Bronchial epithelial cell (primary cell): ENCODE measurements at places on chromosomes 16 and 17.
A peak's percentile ranks its signal among the peaks of the same experiment; 100 is the strongest.

- DNase-seq = no peak
Observed at GRCh38 chr17:29820425-29820824, 109.6 kb downstream of the SSH2 start.

DNA sequence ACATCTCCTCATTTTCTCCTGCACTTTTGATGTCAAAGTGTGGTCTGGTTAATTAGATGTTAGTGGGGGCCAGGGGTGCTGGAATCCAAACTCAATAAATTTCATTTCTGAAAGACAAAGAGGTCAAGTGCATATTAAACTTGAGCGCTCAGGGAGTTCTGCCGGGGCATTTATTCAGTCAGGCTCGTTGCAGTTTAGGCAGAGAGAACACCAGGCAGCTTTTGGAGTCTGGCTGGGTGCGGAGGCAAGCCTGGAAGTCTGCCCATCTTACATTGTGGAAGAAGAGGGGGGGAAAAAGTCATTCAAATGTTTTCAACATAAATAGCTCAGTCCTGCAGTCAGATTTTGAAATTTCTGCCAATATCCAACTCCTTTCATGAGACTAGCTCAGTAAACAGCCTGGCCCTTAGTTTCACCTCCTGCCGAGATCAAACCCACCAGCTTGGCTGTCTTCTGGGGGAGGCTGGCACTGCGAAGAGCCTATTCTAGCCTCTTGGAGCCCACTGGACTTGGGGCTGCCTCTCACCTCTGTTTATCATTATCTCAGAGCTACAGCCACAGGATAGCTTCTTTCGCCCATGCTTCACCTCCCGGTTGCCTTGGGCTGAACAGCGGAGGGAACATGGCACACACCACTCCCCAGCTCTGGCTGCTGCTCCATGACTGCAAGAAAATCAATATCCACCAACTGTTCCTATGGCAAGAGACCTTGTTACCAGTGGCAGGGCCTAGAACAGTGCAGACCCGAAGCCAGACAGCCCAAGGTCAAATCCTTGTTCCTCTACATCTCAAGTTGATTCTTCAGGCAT, 177.4 kb upstream of the CDH5 start:
- DNase-seq = no peak

DNA sequence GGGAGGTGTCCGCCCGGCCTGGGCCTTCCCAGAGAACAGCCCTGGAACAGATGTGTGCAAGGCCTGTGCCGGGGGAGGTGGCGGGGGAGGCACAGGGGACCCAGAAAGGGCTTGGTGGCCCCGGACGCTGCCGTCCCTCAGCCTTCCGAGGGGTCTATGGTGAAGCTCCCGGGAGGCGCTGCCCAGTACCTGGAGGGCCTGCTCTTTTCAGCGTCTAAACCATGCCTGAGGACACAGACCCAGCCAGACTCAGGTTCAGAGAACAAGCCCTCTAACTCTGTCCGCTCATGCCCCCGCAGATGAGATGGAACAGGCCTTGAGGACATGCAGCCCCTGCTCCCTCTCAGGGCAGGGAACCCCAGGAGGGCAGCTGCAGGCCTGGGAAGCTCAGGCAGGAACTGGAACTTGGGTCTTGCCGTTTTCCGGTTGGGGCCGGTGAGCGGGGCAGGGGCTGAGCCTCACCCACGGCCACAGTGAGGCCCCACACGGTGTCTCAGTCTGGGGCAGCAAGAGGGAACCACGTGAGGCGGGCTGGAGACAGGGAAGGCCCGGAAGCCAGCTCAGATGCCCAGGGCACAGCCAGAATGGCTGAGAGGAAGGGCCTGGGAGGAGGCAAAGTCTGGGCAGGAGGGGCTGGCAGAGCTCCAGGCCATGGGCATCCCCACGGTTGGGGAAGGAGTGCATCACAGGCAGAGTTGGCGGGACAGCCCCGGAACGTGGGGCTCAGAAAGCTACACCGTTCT, 12.5 kb downstream of the SLC16A3 start:
- peak; percentile 75 for DNase-seq

DNA sequence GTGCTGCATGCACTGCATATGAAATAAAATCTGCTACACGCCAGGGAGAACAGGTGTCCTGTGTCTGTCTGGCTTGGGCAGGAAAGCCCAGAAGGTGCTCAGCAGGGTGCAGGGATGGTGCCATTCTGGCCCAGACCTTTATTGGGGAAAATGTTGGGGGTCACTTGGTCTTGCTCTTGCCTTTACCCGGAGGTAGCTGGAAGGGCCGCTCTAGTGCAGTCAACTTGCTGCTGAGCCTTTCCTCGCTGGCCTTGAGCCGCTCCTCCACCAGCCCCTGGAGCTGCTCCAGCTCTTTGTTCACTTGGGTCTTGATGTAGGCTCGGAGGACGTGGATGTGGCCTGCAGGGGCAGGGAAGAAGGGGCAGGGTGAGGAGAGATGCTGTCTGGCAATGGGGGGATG, 4.5 kb downstream of the CFAP119 start:
- no peak for DNase-seq

DNA sequence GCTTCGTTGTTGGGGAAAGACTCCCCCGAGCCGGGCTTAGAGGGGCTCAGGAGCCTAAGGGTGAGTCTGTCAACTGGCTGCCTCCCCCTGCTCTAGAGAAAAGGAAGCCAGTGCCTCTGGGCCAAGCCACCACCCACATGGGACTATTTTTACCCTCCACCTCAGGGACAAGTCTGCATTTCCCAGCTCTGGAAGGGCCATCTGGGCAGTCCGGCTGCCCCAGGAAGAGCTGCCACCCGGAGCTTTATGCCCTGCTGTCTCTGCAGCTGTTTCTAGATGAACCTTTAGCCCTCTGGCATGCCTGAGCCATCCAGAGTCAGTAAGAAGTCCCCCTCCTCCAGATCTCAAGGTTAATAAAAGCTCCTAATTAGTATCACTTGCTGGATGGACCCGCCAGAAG, 5.3 kb upstream of the RPRML start:
- no peak for DNase-seq

DNA sequence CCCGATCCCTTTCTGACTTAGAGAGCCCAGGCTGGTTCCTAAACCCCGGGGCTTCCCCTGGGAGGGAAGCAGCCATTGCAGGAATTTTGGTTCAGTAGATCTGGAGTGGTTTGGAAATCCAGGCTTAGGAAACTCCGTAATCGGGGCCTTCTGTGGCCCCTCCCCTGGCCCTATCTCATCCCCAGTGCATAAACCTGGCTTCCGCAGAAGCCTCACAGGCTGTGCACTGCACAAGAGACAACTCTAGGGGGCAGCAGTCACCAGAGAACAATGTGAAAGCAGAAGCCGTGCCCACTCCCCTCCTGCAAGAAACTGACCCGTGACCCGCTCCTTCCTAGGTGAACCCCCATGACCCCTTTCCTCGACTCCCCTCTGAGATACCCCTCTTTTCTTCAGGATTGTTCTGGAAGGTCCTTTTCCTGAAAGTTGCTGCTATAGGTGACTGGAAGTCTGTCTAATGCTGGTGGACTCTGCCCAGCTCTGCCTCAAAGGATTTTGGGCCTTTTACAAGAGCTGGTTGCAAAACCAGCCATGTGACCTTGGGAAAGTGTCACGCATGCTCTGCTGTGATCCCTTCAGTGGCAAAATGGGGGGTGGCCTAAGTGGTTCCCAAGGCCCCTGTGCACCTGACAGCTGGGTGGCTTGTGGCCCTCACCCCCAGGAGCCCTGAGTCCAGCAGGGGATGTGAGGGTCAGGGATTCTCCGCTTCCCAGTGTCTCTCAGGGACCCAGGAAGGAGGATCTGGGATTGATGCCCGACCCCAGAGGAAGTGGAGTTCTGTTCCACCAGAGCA, 14.4 kb downstream of the GUCY2D start:
- DNase-seq = peak; percentile 60

GRCh38 chr17:38702166-38702915, 2.7 kb upstream of the MLLT6 start:
- DNase-seq = peak; percentile 54

DNA sequence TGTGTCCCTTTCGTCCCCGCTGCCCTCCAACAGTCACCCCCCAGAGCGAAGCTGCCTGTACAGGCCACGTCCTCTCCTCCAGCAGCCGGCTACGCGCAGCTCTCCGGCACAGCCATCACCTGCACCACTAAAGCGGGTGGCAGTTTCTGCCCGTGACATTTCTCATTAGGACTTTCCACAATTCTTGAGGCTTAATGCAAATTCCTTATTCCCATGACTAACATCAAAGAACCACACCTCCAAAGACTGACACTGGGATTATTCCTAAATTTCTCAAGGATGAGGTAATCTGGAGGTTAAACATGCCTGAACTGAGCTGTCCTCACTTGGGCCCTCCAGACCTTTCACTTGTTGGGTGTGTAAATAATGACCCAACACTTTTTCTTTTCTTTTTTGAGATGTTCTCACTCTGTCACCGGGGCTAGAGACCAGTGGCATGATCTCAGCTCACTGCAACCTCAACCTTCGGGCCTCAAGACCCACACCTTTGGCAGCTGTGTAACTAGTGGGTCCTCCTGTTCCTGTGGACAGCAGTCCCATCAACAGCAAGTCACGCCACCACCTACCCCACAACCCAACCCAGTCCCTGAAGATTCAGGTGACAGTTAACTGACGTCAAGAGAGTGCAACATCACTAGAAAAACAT, 11.7 kb downstream of the ANKRD11 start:
- peak; percentile 96 for DNase-seq

GRCh38 chr17:38456031-38456815, 28.0 kb downstream of the ARHGAP23 start:
- no peak for DNase-seq

GRCh38 chr16:88480829-88481228, 27.7 kb downstream of the ZFPM1 start:
- DNase-seq = no peak

DNA sequence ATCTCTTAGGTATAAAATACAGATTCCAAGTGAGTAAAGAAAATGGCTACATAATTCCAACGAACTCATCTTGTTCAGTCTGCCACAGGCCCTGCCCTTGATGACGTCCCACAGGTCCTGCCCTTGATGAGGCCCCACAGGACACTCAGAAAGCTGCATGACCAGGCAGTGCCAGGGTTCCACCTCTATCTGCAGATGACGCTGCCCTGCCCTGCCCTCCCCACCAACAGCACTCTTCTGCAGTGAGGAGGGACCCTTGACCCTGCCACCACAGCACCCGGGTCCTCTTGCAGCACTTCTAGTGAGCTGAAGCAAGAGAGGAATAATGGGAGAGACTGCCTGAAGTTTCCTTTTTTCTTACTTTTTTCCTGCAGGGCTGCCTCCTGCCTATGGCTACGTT, 118.4 kb downstream of the VPS53 start:
- DNase-seq = peak; percentile 31

DNA sequence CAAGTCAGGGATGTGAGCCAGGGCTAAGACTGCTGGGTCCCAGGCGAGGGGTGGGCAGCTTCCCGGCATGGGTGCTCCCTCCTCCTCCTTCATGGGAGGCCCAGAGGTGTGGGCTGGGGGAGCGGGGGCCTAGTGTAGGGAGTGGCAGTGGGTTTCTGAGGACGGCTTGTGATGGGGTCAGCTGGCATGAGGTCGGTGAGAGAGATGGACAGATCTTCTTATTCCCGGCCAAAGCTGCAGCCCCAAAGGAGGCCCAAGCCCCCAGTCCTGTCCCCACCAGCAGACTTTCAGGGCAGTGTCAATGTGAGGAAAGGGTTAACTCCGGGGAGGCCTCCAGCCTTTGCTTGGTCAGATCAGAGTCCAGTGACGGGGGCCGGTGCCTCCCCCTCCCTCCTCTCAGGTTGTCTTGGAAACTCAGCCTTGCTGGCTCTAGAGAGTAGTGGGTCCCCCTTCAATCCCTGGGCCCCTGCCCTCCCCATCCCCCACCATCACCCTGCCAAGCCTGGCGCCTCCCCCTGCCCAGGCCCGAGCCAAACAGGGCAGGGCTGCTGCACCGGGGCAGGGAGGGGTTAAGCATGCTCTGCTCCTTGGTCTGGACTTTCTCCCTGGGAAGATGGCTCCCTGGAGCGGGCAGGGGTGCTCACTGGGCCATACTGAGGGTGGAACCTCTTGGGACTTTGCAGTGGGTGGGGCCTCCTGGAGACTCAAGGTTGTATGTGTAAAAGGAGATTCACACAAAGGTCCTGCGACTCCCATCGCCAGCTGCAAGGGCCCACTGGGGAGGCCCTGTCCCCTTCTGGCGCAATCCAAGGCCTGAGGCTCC, 12.4 kb downstream of the NAT9 start:
- DNase-seq = no peak

DNA sequence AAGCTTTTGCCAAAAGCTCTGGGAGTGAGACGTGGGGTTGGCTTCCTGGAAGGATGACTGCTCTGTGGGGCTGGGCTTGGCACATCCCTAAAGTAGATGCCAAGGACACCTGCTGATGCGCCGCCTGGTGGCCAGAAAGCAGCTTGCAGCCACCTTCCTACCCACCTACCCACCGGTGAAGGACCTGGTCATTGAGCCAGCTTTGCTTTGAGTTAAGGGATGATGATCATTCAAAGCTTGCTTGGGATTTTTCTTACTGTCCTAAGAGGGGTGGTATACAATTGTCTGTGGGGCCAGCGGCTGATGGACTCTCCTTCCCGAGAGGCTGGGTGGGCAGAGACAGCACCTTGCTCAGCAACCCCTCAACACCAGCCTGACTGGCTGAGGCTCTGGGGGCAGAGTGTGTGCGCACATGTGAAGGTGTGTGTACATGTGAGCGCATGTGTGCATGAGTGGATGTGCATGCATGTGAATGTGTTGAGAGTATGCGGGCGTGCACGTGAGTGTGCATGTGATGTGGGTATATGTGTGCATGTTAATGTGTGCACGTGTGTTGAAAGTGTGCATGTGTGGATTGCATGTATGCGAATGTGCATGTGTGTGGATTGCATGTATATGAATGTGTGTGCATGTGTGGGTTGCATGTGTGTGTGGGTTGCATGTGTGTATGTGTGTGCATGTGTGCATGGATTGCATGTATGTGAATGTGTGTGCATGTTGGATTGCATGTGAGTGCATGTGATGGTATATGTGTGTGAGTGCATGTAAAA, 18.6 kb downstream of the C1QTNF1 start:
- peak; percentile 55 for DNase-seq

GRCh38 chr17:31596382-31597323, 205.2 kb downstream of the RAB11FIP4 start:
- DNase-seq = peak; percentile 95

GRCh38 chr16:63488955-63489354, 1452.7 kb upstream of the CDH8 start:
- no peak for DNase-seq

- DNase-seq = peak; percentile 84
Observed at GRCh38 chr17:16419074-16419928, 3.9 kb downstream of the TRPV2 start.

DNA sequence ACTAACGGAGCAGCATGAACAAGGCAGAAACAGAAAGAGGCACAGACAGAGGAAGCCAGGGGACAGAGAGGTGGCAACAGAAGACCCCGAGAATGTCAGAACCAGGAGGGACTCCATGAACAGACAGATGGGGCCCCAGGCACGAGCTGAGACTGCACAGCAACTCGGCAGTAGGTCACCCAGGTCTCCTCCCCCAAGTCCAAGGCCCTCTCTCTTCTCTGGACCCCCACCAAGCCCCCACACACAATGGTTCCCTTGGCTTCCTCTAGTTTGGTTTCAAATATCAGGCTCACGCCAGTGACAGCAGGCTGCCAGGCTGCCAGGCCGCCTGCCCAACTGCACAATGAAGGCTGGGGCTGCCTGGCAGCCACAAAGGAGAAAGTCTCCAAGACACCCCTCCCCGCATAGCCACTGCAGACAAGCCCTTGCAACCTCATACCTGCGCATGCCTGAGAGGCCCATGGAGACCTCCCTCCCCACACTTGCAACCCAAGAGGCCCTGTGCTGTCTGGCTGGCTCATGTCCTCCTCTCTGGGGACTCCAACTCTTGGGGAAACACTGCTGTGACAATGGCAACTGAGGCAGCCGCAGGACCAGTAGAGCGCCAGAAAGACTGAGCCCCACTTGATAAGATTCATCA, 54.8 kb downstream of the PIMREG start:
- no peak for DNase-seq

GRCh38 chr17:82698974-82699442, 510 bp upstream of the RAB40B start:
- DNase-seq = no peak

- DNase-seq = peak; percentile 25
Observed at GRCh38 chr17:73588301-73588846, 55.9 kb downstream of the SDK2 start.
